ENCODE measurements at places on chromosomes 6 and 20.

DNA sequence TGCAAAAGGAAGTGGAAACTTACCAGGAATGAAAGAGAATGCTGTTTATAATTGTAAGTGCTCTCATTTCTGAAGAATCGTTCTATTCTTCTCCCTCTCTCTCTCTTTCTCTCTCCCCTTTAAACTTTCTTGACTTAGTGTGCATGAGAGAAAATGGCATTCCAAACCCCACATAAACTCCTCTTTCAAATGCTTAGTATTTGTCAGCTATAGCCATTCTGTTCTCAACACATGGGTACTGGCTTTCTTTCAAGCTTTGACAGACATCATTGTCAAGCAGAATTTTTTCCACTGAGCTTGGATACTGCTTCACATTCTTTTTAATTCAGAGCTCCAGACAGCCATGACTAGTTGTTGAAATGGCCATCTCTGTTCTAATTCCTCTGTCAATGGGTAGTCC is 51.1 kb upstream of the PREP start:
- DNase-seq = no peak

DNA sequence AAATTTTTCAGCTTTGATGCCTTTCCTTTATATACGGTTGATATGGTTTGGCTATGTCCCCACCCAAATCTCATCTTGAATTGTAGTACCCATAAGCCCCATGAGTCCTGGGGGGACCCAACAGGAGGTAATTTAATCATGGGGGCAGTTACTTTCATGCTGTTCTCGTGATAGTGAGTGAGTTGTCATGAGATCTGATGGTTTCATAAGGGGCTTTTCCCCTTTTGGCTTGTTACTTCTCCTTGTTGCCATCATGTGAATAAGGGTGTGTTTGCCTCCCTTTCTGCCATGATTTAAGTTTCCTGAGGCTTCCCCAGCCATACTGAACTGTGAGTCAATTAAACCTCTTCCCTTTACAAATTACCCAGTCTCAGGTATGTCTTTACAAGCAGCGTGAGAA is 66.8 kb downstream of the ARHGAP18 start:
- no peak for DNase-seq

DNA sequence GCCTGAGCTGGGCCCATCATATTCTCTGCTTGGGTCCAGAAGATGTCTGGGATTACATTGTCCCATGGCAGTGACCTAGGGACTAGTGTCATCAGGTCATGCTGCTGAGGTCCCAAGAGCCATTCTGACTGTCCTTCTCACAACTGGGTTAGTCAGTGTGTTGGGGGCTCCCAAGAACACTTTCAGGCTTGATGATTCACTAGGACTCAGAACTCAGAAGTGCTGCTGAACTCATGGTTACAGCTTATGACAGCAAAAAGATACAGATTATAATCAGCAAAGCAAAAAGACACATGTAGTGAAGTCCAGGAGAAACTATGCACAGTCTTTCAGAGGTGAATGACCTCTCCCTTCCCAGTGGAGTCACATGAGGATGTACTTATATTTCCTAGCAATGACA is 107.8 kb downstream of the SYNE1 start:
- DNase-seq = no peak

DNA sequence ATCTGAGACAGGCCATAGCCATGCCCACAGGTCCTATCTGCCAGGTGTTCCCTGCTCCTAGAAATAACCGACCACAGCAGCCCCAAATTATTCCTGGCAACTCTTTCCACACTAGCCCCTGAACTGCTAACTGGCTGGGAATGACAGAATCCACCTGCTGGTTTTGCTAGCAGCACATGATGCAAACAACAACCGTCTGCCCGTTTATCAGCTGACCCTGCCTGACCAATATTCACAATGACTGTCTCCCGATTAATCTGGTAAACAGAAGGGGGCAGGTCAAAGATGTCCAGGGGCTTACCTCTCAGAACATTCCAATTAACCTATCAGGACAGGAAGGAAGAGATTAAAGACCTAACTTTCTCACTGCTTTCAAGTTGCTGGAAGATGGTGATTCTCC is 101.5 kb downstream of the NRSN1 start:
- no peak for DNase-seq

DNA sequence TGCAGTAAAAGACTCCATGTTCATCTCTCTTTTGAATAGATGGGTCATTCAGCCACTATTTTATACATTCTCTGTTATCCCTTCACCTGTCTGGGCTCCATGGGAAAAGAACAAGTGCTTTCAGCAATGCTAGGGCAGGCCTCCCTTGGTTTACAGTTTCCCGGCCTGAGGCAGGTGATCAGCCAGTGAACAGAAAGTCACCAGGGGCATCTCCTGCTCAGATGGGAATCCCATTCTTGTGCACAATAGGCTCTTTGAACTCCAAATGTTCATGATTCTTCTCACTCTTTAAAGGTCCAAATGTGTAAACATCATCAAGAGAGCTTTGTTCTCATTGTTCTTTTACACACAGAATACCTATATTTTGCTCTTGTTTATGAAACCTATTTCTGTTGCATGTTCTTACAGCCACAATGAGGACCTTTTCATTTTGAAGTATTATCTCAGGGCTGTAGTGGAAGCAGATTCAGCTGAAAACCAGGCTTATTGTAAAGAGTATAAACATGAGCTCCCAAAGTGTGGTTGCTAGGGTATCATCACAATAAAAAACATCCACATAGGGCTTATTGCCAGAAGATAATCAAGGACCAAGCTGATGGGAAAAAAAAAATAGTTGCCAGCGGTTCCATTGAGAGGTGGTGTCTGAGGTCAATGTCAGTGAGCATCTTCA is 267.1 kb upstream of the SGK1 start:
- no peak for DNase-seq

DNA sequence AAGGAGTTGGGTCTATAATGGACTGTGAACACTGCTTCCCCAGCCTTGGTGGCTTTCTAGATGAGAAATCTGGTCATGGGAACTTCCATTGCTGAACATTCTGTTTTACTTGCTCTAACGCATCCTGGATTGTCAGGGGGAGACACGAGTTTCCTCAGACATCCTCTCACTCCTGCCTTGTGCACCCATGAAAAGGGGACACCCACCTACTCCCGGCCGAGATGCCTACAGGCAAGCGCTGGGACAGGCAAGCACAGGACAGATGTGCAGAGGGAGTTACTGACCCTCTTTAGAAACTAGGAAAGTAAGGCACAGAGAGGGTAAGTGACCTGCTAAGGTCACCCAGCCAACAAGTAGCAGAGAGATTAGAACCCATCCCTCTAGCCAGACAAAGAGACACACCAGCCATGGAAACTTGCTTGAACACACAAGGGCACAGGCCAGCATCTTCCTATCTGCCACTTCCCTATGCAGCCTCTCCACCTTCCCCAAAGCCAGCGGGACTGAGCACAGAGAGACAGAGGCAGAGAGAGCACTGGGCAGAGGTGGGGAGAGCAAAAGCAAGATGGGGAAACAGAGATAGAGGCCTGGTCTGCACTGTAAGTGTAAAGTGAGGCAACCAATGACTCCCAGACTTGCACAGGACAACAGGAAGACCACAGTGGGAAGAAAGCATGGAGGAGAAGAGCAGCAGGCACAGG is 845 bp upstream of the SFTA2 start:
- DNase-seq = no peak

DNA sequence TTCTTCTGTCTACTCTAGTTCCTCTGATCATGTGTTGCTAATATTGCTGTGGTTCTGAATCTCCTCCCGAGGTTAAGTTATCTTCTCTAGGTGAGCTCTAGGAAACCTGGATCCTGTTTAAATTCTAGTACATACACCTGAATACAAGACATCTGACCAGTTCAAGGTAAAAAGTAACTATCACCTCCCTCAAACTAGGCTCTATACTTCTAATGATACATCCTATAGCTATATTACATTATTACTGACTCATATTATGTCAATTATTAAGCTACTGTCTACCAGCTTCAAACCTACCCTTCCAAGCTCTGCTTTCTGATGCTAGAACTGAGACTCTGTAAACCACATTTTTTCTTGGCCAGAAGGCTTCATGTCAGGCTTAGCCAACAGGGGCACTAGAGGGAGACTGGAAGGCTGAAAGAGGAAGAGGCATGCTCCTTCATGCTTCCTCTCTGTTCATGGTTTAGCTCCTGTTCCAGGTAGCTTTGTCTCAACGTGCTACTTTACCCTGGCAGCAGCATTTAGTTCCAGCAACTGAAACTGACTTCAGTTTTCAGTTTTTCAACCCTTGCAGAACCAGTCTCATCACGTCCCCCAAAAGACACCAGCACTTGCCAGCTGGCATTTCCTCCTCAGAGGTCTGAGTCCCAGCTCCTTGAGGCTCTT is 148.4 kb upstream of the TOP1 start:
- no peak for DNase-seq

- no peak for DNase-seq
These were observed 31.5 kb upstream of the TGM2 start for GRCh38 chr20:38196592-38196991.

DNA sequence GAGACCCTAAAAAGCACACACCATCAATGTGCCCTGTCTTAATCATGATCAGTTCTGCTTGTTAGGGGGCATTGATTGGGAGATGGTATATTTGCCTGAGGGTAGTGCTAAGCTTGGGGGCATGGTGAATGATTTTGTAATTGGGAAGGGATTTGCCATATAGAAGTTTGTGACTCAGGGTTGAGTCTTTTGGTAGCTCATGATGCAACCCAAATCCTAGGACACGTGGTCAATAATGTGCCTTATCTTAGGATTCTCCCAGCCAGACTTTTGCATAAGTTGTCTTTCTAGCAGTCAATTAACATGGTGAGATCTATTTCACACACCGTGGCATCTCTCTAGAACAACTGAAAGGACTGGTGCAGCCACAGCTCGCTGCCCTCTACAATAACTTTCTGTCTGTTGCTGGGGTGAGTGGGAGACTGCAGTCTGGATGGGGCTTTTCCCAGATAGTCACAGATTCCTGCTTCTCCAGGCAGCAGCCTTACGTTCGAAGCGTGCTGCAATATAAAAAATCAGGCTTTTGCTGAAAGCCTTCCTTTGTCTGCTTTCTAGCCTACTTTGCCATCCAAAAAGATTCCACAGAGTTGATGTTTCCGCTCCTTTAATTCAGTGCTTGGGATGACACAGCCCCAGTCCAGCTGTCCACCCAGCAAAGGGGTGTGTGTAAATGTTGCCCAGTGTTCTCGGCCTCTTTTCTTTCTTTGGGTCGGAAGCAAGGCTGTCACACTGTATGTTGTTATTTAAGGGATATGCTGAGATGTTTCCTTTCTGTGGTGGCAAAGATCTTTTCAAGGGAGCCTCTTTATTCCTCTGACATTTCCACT is 58.9 kb downstream of the ID4 start:
- DNase-seq = no peak

DNA sequence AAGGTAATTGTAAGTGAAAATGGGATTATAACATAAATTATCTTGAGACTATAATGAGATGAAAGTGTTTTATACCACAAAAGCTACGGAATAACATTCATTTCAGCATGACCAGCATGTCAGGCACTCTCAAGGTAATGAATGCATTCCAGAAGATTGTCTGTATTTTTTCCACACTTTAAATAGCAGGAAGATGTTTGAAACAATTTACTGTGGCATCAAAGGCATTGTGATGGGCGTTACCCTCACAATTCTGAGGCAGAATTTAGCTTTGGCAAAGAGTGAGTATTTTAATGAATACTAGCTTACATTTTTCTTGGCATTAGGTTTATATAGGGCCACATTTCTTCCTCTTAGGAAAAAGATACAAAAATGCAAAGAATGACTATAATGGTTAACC is 627.2 kb downstream of the BCKDHB start:
- peak; percentile 5 for DNase-seq

DNA sequence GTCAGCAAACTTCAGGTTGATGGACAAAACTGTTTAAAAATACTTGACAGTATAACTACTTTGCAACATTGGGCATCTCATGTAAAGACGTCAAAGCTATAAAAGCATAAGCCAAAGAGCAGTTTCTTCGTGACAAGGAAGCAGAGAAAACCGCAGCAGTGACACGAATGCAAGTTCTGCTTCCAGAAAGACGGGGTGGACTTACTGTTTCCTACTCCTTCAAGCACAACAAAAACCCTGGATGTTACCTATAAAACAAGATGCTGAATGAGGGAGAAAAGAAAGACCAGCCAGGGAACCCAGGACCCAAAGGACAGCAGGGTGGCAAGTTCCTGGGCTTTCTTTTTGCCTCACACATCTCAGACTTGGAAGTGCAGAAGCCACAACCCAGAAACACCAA is 98.0 kb downstream of the DLL1 start:
- DNase-seq = no peak

DNA sequence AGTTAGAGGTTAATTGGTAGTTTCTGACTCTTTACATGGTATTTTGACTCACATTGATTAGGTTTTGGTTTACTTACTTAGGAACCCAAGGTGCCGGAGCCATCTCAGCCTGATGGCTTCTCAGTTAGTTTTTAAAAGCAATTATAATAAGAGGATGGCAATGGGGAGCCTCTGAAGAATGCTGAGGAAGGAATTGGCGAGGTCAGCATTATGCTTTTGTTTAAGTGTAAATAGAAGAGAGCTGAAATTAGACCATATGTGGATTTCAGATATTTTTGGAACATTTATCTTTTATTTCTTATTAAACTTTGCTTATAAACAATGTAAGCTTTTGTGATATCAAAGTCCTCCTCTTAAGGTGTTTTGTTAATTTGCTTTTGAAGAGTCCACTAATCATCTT is 77.8 kb downstream of the PLCB4 start:
- DNase-seq = no peak

GRCh38 chr20:17882834-17883591 is 85.6 kb downstream of the SNX5 start:
- DNase-seq = no peak

GRCh38 chr20:651713-652614 is 1.0 kb downstream of the SRXN1 start:
- DNase-seq = no peak

DNA sequence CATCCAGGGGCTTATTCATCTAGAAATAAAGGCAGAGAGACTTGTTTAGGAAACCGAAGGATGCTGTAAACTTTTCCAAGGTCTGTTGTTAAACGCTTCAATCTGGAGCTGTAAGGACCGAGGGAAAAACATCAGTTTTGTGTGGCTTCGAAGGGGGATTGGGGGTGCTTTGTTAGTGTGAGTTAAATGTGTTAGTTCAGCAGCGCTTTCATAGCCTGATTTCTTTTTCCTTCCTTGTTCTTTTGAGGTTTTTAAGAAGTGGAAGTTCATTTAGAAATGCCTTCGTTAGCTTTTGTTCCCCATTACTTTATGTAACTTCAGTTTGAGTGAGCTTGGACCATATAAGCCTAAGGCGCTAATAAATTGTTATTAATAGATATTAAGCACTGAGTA is 1.5 kb downstream of the ANKS1A start:
- no peak for DNase-seq

DNA sequence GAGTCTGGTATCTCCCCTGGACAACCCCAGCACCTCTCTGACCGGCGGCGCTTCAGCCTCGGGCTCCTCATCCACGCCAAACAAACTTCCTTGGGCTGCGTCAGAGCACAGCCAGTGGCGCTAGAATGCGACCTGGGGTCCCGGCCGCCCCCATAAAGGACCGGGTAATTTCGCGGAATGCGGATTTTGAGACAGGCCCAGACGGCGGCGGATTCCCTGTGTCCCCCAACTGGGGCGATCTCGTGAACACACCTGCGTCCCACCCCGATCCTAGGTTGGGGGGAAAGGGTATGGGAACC is 1.6 kb downstream of the FOXP4 start:
- no peak for DNase-seq
